Myocyte (in vitro differentiated cells): ENCODE measurements at places on chromosomes 1 and 21.

- no peak for DNase-seq
These were observed 33.6 kb downstream of the ZNF496 start for GRCh38 chr1:247298124-247298481.

- DNase-seq, result peak; percentile 61
These were observed 9.8 kb upstream of the AK5 start for GRCh38 chr1:77271852-77272580.

DNA sequence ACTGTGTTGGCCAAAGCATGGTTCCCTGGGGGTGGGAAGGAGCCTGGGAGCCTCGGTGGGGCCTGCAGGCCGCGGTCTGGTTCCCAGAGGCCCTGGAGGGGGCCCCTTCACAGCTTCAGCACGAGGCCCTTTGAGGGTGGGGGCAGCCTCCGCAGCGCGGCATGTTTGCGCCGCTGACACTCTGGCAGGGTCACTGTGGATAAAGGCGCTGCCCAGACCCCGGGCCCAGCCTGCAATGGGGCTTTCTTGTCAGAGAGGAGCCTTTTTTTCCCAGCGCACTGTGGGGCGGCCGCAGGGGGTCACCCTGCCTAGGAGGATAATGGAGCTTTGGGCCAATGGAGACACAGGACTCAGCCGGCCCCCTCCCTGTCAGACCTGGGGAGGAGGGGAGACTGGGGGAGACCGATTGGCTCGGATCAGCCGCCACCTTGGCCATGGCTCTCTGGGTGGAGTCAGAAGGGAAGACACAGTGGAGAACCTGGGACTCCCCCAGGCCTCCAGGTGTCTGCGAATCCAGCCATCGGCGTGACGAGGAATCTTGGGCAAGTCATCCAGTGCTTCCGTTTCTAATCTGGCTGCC lies 26.0 kb downstream of the EPHB2 start:
- DNase-seq, result no peak

- no peak for DNase-seq
These were observed 817.7 kb upstream of the B3GALT2 start for GRCh38 chr1:194004146-194004545.

DNA sequence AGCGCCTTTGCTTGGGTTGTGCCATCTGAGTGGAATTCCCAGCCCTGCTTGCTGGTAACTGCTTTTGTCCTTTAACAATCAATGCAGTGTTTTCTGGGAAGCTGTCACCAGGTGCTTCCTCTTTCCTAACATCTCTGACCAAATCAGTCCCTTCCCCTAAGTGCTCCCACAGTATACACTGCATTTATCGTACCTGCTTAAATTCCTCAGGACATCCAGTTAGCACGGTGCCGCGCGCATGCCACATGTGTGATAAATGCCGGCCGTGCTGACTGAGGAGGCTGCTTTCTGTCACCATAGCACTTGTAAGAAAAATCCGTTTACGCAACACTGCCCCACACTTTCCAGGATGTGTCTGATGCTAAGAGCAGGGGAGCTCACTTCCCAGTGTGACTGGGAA lies 115.4 kb downstream of the BCAR3 start:
- DNase-seq, result no peak

DNA sequence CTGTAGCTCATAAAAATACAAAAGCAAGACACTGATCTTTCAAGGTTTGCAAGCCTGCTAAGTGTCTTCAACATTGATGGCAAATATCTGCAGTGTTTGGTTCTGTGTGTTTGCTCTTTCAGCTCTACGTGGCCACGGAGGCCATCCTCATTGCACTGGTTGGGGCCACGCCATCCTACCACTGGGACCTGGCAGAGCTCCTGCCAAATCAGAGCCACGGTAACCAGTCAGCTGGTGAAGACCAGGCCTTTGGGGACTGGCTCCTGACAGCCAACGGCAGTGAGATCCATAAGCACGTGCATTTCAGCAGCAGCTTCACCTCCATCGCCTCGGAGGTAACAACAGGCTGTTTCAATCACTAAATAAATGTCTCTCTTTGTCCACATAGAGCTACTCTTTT lies 15.6 kb downstream of the SLC22A15 start:
- DNase-seq, result no peak

GRCh38 chr1:27360159-27361043 lies 6.4 kb downstream of the MAP3K6 start:
- no peak for DNase-seq

DNA sequence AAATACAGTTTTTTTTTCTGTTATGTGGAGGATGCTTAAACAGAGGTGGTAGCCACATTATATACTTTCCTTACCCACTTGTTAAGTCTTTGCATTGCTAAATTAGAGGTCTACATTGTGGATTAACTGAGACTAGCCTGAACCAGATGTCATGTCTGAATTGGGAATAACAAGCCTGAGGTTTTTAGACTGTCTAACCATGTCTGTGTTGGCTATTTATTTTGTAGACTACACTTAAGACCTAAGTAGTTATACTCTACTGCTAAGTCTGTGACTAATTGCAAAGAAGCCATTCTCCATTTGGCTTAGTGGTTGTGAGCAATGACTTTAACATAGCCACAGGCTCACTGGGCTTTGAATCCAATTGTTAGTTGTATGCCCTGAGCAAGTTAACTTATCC lies 45.4 kb downstream of the CDC14A start:
- peak; percentile 40 for DNase-seq
